OCI-LY7 (cell line): ENCODE measurements at places on chromosomes 2 and 18. TPM values are rescaled to one million over a fixed set of nuclear protein-coding genes. Genes with fewer than 3 reads are reported as not detected.

- DNase-seq = no peak
Observed at GRCh38 chr2:144111437-144111836, 408.5 kb downstream of the ZEB2 start.

- DNase-seq = no peak
Observed at GRCh38 chr2:232412986-232413385, 6.3 kb downstream of the ALPG start.

DNA sequence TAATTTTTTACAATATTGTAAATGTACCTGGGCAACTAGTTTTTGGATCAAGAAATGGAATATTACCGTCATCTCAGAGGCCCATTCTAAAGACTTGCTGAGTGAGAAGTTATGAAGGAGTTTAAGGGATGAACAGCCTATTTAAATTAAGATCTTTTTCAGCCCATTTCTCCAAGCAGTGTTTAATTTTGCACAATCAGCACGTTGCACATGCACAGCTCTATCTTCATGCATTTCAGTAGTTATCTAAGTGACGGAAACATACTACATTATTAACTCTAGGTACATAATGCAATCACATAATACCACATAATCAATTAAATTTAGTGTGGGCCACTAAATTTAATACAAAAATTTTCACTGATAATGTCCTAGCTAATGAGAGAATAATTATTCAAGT, 582.1 kb upstream of the DSEL start:
- no peak for DNase-seq

- peak; percentile 89 for DNase-seq
Observed at GRCh38 chr2:7430869-7431641, 513.8 kb downstream of the RNF144A start.

DNA sequence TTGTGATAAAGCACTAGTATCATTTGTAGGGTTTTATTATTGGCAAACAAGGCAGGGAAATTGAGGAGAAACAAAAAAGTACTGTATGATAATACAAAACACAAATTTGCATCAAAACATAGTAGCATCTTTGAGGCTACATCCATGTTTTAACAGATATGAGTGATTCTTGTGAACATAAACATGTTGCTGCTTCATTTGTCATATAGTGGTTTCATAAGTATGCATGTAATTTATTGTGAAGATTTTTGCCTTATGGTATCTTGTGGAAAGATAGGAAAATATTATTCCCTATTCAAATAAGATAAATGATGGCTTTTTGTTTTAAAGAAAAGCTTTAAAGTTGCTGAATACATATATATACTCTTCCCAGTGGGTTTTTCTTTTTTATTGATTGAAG, 60.3 kb downstream of the VRK2 start:
- no peak for DNase-seq

GRCh38 chr2:26430826-26431225, 29.1 kb downstream of the DRC1 start:
- DNase-seq = no peak

DNA sequence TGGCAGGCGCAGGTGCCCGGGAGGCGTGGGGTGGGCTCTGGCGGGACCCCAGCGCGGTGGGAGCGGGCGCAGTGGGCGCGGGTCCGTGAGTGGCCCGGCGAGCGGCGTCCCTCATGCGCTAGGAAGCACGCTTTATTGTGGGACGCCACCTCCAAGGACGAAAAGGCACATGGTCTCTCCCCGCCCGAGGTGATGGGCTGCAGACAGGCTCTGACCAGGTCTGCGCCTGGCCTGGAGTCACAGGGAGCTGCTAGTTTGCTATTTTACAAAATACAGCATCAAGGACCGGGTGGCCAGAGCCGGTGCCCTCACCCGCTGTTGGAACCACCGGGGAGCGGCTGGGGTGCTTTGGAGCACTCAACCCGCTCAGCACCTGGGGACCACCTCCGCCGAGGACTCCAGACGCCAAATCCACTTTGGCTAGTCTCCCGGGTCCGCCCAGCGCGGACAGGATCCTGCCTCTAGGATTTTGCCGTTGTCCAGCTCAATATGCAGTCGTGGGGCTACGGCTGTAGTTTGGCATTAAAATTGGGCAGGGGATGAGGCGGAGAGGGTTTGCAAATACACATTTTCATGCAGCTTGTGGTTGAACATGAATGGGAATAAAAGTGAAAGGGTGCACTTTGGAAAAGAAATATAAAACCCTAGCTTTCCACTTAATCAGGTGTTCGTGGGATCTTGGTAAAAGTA, 65.4 kb downstream of the LRRFIP1 start:
- DNase-seq = peak; percentile 39

DNA sequence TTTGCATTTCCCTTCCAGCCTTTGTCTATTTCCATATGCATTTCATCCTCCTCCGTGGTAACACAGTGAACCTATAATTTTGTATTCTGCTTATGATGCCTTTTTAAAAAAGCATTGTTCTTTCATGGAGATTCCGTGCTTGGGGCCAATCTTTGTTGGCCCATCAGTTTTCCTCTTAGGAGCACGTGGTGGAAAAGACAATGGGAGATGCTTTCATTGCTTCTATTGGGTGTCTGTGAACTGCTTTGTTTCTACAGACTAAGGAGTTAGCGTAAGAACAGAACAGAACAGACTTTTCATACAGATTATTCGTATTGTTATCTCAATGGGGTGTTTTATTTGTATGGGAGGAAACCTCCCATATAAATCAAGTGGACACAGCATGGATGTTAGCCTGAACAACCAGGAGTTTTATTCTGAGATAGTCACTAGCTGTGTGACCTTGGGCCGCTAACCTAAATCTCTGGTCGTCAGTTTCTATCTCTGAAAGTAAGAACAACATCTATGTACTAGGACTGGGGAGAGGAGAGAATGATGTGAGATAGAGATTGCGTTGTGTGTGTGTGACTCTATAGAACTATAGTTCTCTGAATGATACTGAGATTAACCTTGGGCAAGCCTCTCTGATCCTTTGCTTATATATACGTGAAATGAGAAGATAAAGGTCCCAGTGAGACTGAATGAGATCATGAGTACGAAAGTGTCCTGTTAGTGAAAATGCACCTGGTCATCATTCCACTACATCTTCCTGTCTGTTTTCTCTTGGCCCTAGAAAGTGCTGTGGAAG, 22.9 kb upstream of the YWHAQ start:
- no peak for DNase-seq

DNA sequence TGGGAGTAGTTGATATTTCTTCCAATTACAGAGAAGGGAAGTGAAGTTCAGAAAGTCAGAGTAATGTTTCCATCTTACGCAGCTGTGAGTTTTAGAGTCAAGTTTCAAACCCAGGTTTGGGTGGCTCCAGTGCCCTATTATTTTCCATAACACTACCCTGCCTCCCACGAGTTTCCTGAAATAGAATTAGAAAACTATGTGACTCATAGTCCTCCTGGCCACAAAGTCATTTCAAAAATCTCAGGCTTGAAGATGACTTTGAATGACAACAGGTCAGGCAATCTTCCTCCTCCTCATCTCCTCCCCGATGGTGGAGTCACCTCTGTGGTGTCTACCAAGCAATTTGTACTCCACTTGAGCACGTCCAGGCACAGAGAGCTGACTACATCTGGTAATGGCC, 212.3 kb upstream of the TRIB2 start:
- DNase-seq = no peak

The PTPRM gene
- not detected in 2 replicates for total RNA-seq
